Astrocyte (in vitro differentiated cells and primary cell): ENCODE measurements at places on chromosomes 12 and 14. TPM values are rescaled to one million over a fixed set of nuclear protein-coding genes. Genes with fewer than 3 reads are reported as not detected.

- peak overlapping the region; percentile 93 for H3K27ac ChIP-seq
- H3K4me3 ChIP-seq = no peak overlapping the region
- H3K4me1 ChIP-seq = peaks cover 19% of the 10 kb centered on the region
- no peaks in the 10 kb centered on the region for H3K36me3 ChIP-seq
- H3K27me3 ChIP-seq = no peaks in the 10 kb centered on the region
- peak; percentile 92 for DNase-seq
These were observed 14.3 kb downstream of the CFL2 start for GRCh38 chr14:34699873-34700621.

LALBA gene
- not detected in 2 replicates for total RNA-seq

DNA sequence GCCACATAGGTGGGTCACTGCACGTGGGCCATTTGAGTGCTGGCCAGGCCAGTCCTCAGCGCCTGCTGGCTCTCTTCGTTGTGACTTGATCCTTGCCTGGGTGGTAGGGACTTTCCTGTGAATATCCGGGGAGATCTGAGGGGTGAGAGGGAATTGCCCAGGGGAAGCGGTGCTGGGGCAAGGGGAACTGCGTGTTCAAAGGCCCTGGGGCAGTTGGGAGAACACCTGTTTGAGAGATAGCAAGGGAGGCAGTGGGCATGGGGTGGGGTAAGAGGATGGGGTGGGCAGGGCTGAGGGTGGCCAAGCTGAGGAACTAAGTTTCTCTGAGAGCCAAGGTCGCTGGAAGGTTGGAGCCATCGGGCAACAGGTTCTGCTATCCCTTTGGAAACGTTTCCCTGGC, 25.0 kb downstream of the SETD1B start:
- DNase-seq = no peak
- H3K4me1 ChIP-seq = no peaks in the 10 kb centered on the region
- H3K27ac ChIP-seq = no peak overlapping the region
- no peaks in the 10 kb centered on the region for H3K27me3 ChIP-seq
- H3K4me3 ChIP-seq = no peak overlapping the region

DNA sequence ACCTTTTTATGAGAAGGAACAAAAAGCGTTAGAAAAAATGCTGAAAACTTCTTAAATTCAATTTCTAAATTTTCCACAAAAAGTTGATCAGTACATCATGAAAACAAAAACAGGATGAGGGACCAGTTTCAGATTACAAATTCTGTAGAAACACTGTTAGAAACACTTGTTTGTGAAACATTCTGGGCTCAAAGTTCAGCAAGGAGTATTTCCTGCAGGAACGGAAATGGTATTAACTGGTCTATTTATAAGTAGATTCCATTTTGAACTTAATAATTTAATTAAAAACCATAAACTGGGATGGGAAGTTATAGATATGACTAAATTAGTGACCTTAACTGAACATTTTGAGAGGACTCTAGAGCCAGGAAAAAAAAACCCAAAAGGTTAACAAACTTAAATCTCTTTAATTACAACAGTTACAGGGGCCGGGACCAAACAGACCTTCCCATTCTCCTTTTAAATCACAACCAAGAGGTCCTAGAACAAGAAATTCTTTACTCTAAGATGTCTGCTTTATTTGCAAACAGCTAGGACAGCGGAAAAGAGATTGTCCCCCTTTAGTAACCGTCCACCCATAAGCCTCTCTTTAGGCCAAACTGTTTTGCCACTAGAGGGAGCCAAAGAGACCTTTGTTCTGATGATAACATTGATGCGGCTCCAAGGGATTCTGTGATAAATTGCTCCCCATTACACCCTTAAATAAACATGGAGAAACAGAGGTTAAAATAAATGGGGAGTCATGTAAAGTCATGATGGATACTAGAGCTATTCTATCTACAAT, 69.0 kb upstream of the RERGL start:
- no peak overlapping the region for H3K27ac ChIP-seq
- H3K4me3 ChIP-seq = no peak overlapping the region
- DNase-seq = no peak
- H3K27me3 ChIP-seq = no peaks in the 10 kb centered on the region
- no peaks in the 10 kb centered on the region for H3K4me1 ChIP-seq

DNA sequence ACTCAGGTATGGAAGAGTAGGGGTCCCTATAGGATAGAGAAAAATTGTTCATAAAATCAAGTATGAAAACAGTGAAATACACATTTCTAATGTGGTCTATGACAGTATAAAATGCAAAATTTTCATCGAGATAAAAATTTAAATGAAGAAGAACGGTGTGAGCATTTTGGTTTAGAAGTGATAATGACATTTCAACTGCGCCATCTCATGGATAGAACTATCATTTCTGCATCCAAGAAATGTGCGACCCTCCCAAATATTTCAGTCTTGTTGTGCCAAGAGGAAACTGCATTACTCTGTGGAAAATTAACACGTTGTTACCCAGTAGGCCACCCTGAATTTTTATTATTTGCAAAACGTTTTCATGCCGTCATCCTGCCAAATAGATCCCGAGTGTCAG, 108.8 kb downstream of the CRACR2A start:
- H3K36me3 ChIP-seq = no peaks in the 10 kb centered on the region
- H3K4me1 ChIP-seq = peaks cover 5% of the 10 kb centered on the region
- no peaks in the 10 kb centered on the region for H3K27me3 ChIP-seq

DNA sequence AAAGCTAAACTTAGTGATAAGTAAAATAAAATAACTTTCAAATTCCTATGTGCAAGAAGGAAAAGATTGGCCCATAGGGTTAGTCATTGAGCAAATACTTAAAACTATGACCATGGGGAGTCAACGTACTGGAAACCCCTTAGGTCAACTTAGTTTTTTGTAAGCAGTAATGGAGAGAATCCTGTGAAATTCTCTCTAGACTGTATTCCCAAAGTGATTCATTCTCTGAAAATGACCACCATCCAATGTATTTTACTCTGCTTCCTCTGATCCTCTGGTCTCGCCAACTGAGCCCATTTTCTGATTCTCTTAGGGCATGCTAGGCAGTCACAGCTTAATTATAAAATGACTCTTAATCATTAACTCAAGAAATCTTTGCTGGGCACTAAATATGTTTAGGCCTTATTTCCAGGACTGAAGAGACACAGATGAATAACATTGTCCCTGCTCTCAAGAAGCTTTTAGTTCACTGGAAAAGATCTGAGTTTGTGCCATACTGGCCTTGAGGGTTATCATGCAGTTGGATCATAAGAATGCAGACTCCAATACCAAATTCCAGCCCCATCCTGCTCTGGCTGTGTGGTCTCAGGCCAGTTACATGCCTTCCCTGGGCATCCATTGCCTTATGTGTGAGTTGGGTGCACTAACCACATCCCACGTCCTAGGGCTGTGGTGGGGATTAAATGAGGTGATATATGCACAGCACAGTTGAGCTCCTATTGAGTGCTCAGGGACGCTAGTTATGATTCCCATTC, 732.4 kb downstream of the AACS start:
- peak; percentile 90 for DNase-seq
- H3K36me3 ChIP-seq = no peaks in the 10 kb centered on the region
- peak overlapping the region; percentile 3 for H3K4me3 ChIP-seq
- peaks cover 19% of the 10 kb centered on the region for H3K4me1 ChIP-seq

RFLNA gene
- total RNA-seq = 1.8 and 2.8 TPM in 2 replicates

DNA sequence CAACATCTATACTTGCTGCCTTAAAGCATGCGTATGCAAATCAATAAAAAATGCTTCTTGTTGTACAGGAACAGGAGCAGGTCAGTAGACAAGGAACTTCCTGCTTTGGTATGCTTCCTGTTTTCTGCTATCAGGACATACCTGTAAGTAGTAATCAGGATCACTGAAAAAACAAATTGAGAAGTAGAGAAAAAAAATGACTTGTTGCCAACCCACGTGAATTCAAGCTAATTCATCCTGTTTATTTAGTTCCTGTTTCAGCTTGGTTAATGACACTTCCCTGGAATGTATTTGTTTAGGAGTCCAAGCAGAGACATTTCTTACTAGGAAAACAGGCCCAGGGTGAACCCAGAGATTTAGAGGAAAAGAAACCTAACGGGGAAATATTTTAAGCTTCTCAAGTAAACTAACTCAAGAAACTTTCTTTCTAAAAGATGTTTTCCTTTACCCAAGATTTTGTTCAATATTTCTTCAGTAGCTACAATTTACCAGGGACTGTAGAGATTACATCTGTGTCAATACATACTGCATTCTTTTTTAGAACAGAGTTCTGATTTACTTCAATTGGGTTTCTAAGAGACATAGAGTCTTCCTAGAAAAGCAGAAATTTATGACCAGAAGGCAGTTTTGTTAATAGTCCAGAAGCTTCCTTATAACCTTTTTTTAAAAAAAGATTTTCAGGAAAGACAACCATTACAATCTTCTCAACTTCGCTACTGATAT, 124.2 kb downstream of the PAWR start:
- peak; percentile 39 for DNase-seq
- no peak overlapping the region for H3K27ac ChIP-seq
- H3K27me3 ChIP-seq = no peaks in the 10 kb centered on the region
- peaks cover 10% of the 10 kb centered on the region for H3K36me3 ChIP-seq

HOXC13 gene
- not detected in 2 replicates for total RNA-seq

GRCh38 chr14:26522967-26523366, 74.9 kb downstream of the NOVA1 start:
- peak; percentile 87 for DNase-seq
- no peaks in the 10 kb centered on the region for H3K27me3 ChIP-seq
- peaks cover 5% of the 10 kb centered on the region for H3K4me1 ChIP-seq
- H3K27ac ChIP-seq = no peak overlapping the region

- peak; percentile 25 for DNase-seq
- no peaks in the 10 kb centered on the region for H3K36me3 ChIP-seq
- peaks cover 12% of the 10 kb centered on the region for H3K4me1 ChIP-seq
- H3K27me3 ChIP-seq = no peaks in the 10 kb centered on the region
These were observed 61.6 kb downstream of the ARL6IP4 start for GRCh38 chr12:123041811-123042655.

TAOK3 gene
- 14.2 and 15.7 TPM in 2 replicates for total RNA-seq
